ENCODE measurements at places on chromosomes 5 and 9.
A peak's percentile ranks its signal among the peaks of the same experiment; 100 is the strongest.

DNA sequence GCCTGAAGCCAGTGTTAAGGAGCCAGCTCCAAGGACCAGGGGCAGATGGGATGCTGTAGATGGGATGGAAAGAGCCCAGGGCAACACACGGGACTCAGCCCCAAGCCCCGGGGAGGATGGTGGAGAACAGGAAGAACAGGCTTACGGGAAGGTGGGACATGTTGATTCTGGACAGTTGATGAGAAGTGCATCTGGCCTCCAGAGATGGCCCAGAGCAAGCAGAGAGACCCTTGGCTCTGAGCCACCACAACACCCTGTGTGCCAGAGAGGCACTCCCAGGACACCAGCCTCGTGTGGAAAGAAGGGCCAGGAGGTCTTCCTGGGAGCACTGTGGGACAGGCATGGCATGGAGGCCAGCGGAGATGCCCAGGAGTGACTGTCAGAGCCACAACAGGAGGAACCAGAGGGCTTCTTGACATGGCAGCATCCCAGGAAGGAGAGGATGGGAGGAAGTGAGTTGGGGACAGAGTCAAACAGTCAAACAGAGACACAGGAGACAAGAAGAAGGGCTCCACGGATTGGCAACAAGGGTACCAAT, 156.3 kb upstream of the MVB12B start:
- no peak for DNase-seq

DNA sequence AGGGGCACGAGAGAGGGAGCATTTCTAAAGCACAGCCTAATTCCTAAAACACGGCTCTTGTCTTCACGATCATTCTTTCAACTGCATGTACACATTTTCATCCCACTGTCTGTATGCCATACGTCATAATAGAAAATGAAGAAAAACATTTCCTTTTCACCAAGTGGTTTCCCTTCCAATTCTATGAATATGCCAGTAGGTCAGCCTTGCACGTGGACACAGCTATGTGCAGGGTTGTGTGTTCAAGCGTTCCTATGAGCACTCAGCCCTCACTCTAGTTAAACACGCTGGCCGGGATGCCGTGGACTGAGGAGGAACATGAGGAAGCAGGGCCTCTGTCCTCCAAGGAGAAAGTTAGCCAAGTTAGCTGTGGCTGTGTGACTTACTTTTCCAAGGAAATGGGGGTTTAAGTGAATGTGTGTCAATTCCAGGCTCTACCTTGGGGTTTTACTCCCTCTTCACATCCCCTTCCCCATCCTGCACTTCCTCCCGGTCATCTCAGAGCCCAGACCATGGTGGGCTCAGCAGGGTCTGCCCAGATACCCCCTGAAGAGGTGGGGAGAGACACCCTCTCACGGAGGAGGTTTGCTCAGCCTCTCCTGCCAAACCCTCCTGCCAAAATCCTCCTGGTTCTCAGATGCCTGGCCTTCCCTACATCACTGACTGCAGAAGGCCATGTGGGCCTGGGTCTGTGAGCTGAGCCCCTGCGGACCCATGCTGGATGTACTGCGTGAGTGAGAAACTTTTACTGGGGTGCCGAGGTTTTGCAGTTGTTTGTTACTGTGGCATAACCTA, 230.6 kb downstream of the FSTL4 start:
- no peak for DNase-seq

GRCh38 chr5:151168602-151169344, 11.2 kb upstream of the ANXA6 start:
- DNase-seq: no peak

- no peak for DNase-seq
Measured at GRCh38 chr9:17942498-17942897, 363.6 kb downstream of the SH3GL2 start.

- no peak for DNase-seq
Measured at GRCh38 chr9:131685753-131686706, 53.8 kb downstream of the RAPGEF1 start.

- DNase-seq: peak; percentile 82
Measured at GRCh38 chr9:76926324-76926741, 20.4 kb upstream of the PRUNE2 start.

GRCh38 chr5:95238560-95239325, 46.2 kb downstream of the MCTP1 start:
- DNase-seq: peak; percentile 58
